Left hindlimb (tissue), 1 donor: ENCODE measurements at places on chromosomes 16 and 17.

GRCh38 chr16:84823926-84824325 lies 4.1 kb downstream of the CRISPLD2 start:
- no peak for DNase-seq

GRCh38 chr16:86653285-86654006 lies 75.1 kb downstream of the FOXL1 start:
- no peak for DNase-seq

GRCh38 chr16:70160388-70160787 lies 13.2 kb upstream of the CLEC18C start:
- no peak for DNase-seq

DNA sequence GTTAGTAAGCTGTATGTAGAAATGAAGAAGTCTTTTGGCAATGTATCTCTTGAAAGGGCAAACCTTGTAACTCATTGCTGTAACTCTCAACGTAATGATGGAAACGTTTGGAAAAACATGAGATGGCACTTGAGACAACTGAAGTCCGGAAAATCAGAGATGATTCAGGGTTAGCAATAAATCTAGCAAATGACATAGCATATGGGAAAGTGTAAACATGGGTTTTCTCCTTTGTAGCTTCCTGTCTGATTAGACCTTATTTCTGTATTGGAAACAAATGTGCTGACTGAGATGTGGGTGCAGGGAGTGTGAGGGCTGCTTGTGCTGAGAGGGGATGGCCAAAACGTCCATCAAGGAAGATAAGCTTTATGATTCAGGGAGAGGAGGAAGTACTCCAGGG lies 110.7 kb upstream of the FAM20A start:
- DNase-seq: no peak

GRCh38 chr17:80385046-80385445 lies 29.9 kb upstream of the ENDOV start:
- no peak for DNase-seq

GRCh38 chr16:85419503-85420408 lies 193.4 kb upstream of the GSE1 start:
- DNase-seq: no peak

DNA sequence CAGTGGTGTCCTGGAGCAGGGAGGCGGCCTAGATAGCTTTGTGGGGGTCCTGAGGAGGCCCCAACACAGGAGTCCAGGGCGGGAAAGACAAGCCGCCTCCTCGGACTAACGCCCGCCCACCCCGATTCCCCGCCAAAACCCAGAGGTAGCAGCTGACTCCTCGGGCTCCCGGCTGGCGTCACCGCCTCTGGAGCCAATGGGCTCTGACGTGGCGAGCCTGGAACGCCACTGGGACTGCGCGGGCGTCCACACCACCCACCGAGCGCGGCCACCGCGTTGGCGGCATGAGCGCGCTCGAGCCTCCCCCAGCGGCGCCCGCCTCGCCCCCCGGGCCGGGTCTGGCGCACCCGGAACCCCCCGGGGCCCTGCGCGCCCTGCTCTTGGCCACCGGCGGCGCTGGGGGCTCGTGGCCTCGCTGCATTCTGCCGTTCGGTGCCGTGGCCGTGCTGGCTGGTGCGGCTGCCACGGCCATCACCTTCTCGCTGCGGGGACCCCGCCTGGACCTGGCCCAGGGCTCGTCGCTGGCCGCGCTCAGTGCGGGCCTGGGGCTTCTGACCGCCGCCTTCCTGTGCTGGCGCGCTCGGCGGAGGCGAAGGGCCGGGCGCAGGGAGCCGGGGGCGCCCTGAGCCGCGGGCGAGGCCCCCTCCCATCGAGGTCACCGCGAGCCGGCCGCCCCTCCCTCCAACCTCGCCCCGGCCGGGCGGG lies 3.4 kb upstream of the NTN3 start:
- peak; percentile 91 for DNase-seq

DNA sequence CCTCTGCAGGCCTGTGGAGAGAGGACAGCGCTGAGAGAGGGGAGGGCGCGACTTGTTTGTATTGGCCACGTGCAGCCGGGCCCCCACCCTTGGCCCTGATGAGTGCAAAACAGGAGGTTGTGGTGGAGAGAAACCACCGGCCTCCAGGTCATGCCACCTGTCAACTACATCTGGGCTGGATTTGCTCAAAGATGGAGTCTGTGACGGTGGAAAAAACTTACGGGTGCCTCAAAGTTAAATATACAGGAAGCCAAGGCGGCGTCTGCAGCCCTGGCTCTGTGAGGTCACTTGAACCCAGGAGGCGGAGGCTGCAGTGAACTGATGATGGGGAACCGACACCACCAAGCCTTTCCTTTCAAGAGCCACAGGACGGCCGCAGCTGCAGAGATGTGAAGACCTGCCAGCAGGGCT lies 15.7 kb downstream of the C16orf74 start:
- no peak for DNase-seq

DNA sequence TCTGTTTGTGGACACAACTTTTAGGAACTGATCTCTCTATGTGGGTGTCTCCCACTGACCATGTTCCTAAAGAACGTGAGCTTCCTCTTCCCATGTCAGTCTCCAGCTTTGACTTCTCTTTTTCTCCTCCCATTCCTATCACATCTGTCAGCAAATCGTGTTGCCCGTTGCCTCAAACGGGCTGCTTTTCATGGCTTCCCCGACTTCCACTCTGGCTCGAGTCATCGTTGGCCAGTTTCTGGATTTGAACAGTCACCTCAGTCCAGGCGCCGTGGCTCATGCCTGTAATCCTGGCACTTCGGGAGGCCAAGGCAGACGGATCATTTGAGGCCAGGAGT lies 5.4 kb downstream of the ABCC1 start:
- no peak for DNase-seq

DNA sequence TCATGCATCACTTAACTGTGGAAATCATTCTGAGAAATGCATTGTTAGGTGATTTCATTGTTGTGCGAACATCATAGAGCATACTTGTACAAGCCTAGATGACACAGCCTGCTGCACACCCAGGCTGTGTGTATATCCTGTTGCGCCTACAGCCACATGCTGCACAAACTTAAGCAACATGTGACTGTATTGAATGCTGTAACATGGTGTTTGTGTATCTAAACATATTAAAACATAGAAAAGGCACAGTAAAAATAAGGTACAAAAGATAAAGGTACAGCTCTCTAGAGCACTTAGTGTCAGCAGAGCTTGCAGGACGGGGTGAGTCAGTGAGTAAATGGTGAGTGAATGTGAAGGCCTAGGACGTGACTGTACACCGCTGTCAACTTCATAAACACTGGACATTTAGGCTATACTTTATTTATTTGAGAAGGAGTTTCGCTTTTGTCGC lies 11.9 kb downstream of the FOXK2 start:
- no peak for DNase-seq

DNA sequence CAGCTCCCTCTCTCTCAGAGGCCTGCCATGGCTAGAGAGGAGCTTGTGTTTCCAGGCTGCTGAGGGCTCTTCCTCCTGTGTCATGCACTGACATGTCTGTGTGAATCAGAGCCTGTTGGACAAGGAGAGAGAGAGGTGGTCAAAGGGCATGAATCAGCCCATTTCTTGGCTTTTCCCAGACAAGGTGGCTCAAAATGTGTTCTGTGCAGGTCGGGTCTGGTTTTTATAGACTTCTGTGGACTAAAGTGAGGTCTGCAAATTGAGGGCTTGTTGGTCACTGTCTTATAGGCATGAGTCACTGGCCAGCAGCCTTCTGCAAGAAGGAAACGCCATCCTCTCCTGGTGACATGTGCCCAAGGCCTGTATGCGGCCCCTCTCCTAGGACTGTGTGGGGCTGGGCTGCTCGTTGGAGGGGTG lies 97.9 kb downstream of the FOXL1 start:
- DNase-seq: no peak

DNA sequence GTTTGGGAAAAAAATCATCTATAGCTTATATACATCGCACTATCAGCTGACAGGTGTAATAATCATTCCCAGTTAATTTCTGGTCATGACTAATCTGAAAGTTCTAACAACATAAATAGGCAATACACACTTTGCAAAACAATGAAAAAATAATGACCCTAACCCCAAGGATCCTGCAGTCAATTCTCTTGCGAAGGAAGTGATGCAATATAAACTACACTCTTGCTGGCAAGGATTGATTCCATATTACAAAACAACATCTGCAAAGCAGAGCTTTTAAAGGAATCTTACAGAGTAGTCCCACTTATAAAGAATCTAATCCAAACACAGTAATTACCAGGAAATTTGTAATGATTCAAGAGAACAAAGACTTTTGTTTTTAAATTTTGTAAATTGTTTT lies 73.4 kb downstream of the MYO1D start:
- no peak for DNase-seq

GRCh38 chr17:30246460-30246859 lies 11.0 kb upstream of the SLC6A4 start:
- no peak for DNase-seq

- no peak for DNase-seq
These were observed 71.9 kb upstream of the GAS7 start for GRCh38 chr17:10270258-10270657.

GRCh38 chr17:28908640-28909167 lies 5.8 kb upstream of the DHRS13 start:
- no peak for DNase-seq

- DNase-seq: peak; percentile 60
These were observed 2.6 kb downstream of the PPP1R9B start for GRCh38 chr17:50147841-50148225.

DNA sequence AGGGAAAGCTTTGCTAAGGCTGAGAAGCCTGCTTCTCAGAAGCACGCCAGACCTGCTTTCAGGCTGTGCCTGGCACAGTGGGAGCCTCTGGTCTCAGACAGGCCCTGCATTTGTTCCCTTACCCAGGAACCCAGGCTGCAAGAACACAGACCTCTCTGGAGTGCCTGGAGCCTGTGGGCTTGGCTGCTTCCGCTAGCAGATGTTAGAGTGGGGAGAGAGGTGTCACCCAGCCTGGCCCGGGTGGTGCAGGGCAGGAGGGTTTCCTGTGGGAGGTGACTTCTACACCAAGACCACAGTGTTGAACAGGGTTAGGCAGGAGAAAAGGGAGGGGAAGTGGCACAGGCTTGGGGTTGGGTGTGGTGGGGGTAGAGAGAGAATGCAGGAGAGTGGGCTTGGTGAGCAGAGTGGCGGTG lies 35.8 kb upstream of the ADGRG1 start:
- no peak for DNase-seq
